Ureter (tissue), 1 donor: ENCODE measurements at places on chromosomes 7 and 10. TPM values are rescaled to one million over a fixed set of nuclear protein-coding genes. Genes with fewer than 3 reads are reported as not detected.

DNA sequence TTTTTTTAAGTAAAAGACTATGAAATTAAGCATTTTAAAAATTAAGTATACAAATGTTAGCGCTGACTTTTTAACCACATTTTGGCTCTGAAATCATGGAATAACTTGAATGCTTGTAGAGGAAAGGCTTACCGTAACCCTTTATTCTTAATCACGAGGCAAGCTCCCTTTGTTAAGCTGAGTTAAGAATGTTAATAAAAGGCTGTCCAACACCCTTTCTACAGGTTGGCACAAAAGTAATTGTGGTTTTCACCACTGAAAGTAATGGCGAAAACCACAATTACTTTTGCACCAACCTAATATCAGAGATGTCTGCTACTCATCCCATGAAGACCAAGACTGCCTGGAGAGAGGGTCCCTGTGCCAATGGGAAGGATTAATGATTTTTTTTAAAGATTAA lies 70.6 kb downstream of the STK17A start:
- DNase-seq, result no peak

DNA sequence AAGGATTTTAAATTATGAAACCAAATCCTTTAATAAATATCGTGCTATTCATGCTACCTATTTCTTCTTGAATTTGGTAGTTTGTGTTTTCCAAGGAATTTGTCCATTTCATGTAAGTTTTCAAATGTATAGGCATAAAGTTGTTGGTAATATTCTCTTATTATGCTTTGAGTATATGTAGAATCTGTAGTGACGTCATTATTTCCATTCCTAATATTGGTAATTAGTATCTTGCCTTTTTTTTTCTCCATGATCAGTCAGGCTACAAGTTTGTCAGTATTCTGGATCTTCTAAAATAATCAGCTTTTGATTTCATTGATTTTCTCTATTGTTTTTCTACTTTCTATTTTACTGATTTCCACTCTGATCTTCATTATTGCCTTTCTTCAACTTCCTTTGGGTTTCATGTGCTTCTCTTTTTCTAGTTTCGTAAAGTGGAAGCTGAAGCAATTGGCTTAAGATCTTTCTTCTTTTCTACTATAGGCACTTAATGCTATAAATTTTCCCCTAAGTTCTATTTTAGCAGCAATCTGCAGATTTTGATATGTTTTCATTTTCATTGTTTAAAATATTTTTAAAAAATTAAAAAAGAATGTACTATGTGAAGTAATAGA lies 156.5 kb upstream of the HDAC9 start:
- DNase-seq, result no peak

TUBAL3 gene
- total RNA-seq, result not detected

ZCCHC24 gene
- 33.9 TPM for total RNA-seq

SPDYE3 gene
- not detected for total RNA-seq
